ENCODE measurements at places on chromosomes 12 and 14.
A peak's percentile ranks its signal among the peaks of the same experiment; 100 is the strongest.

GRCh38 chr12:81078469-81079196 is 754 bp downstream of the ACSS3 start:
- DNase-seq, result no peak

GRCh38 chr14:34944744-34945143 is 38.0 kb upstream of the SRP54 start:
- DNase-seq, result no peak

DNA sequence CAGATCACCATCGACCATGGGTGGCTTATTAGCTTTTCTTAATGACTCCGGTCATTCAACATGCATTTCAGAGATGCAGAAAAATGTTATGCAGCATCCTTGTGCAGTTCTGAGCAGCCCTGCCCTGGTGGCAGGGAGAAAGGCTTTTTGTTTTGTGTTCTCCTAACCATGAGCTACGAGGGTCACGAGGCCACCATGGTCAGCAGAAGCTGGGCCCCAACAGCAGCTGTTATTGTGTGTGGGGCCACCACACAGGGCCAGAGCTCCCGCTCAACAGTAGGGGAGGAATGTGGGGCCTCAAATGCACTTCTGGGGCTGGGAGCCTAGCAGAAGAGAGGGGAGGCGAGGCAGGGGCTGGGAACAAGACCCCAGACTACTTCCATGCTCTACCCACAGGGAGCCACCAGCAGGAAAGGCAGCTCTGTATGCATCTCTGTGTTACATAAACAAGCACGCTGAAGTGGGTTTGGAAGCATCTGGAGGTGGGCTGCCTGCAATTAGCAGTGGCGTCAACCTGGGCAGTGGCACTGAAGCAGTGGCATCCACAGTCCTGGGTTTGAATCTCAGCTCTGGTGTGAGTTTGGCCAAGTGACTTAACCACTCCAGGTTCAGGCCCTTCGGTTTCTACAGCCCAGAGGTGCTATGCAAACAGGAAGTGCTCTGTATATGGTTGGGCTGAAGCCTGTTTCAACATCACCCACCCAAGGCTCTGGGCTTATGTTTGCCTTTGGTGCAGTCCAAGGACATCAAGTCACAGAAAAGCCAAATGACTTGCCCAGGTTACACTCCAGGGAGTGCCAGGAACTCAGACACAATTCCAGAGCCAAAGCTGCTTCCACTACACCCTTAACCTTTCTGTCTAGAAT is 16.3 kb downstream of the GLTP start:
- DNase-seq, result no peak

- DNase-seq, result no peak
Measured at GRCh38 chr12:123712780-123713319, 697 bp downstream of the ATP6V0A2 start.

GRCh38 chr12:72295101-72295500 is 22.9 kb downstream of the TRHDE start:
- DNase-seq, result no peak

DNA sequence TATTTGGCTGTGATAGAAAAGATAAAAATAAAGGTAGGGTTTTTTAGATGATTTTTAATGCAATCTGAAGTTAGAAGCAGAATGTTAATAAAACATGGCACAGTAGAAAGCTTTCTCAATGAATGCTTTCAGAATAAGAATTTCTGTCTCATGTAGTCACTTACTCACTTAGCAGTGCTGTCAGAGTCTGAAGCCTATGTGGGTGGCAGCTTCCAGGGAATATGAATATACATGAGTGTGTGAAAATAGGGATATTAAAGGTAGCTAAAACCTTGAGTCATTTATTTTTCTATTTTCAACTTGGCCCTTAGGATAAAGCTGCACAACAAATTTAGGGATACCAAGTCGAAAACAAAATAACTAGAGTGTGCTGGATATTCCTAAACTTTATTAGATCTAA is 427.9 kb downstream of the AEBP2 start:
- no peak for DNase-seq

DNA sequence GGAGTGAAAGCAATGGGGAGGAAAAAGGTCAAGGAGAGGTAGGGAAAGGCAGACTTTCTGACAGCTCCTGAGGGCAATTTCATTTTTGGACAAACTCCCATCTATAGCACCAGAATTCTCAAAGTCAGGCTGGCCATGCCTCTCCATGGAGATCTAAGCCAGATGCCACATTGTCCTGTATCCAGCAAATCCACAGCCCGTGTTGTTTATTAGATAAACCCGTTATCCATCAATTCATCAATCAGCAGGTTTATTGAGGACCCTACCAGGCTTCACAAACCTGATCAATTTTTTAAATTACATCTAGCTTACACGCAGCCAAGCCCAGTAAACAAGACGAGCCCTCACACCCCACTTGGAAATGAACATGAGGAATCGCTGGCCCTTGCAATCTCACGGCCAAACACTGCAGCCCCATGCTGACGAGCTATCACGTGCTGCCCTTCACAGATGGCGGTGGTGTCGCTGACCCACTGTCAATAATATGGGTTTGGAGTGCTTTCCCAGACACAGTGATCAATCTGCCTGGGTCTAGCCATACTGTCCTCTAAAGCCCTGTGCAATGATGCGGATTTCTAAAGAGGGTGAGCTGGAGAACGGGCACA is 332.9 kb downstream of the DPF3 start:
- DNase-seq, result no peak

- peak; percentile 10 for DNase-seq
Measured at GRCh38 chr14:90061685-90062126, at the start of gene KCNK13. TSS of gene KCNK13 (plus strand) at chr14:90061994. CDS start at chr14:90062206, 212 bp downstream.

DNA sequence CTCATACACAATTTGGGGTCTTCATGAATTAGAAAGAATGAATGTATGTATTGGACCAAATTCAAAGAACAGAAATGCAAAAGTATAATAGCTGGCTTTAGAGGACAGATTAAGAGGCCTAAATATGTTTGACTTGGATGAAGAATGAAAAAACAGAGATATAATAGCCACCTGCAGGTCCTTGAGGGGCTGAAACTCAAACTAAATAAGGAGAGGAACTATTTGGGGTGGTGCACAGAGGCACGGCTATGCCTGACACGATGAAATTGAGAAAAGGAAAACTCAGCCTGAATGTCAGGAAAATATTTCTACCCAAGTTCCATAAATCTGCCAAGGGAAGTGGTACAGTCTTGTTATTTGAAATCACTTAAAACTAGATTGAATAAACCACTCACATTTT is 222.9 kb upstream of the DDHD1 start:
- no peak for DNase-seq

GRCh38 chr14:105147671-105148603 is 20.6 kb downstream of the JAG2 start:
- DNase-seq, result no peak

DNA sequence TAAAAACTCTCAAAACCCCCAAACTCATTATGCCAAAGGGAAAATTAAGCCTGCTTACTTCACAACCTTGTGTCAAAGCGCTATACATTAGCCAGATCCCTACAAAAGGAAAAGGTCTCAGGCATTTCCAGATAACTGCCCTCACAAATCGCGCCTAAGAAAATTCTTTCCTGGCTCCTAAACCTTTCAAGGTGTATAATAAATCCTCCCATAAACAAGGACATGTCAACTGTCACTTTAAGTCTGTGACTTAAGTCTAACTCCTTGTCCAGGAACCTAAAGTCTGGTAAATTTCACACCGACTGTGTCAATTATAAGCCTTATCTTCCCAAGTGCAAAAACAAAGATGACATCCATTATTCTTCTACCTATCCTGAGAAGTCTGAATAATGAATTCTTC is 4.3 kb upstream of the ETFBKMT start:
- no peak for DNase-seq

- DNase-seq, result no peak
Measured at GRCh38 chr14:63006531-63006930, 38.7 kb downstream of the KCNH5 start.

DNA sequence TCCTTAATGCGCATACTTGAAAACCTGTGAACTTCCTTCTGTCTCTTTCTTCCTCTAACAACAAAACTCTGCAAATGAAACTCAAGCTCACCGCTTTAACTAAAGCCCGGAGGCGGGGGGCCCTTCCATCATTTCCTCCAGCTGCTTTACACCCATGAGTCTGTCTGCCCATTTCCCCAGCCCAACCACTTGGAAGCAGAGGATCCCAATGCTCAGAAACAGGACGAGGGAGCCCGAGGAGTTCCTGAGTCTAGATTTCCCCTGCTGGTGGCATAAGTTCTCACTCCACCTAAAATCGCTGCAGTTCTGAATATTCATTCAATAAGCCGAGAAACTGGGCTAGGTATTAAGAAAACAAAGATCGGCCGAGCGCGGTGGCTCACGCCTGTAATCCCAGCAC is 30.8 kb downstream of the GPR19 start:
- no peak for DNase-seq

- DNase-seq, result no peak
Measured at GRCh38 chr14:24659916-24660570, 26.1 kb upstream of the GZMB start.

- DNase-seq, result no peak
Measured at GRCh38 chr14:90676912-90677311, 139.3 kb downstream of the TTC7B start.

DNA sequence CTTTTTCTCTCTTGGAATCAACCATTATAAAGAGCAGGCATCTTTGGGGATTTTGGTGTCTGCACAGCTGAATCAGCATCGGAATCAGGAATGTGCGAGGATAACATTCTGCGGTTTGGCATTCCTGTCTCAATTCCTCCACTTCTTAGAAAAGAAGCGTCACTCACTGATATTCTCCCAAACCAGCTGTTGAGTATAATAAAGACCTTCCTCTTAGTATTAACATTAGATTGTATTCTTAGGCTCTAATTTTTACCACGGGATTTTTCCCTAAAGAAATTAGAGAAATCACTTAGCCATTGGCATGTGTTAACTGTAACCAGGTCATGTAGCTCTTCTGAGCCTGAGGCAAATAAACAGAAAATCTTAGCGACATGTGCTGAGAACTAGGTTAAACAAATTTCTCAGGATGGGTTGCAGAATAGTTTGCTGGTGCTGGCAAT is 128.7 kb downstream of the TMX1 start:
- no peak for DNase-seq

GRCh38 chr12:25788707-25789442 is 169.6 kb upstream of the RASSF8 start:
- no peak for DNase-seq

DNA sequence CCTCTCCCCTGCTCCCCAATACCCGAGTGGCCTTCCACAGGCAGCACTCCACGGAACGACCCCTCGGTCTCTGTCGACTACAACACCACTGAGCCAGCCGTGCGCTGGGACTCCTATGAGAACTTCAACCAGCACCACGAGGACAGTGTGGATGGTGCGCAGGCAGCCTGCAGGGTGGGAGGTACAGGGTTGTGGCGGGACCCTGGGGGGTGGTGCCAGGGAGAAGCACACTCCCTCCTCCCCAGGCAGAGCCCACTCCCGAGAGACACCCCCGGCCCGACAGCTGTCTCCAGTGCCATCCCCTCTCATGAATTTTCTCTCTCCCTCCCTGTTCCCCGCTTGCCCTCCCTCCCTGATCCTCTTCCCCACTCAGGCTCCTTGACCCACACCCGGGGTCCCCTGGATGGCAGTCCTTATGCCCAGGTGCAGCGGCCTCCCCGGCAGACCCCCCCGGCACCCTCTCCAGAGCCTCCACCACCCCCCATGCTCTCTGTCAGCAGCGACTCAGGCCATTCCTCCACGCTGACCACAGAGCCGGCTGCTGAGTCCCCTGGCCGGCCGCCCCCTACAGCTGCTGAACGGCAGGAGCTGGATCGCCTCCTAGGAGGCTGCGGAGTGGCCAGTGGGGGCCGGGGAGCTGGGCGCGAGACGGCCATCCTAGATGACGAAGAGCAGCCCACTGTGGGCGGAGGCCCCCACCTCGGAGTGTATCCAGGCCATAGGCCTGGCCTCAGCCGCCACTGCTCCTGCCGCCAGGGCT is 9.0 kb downstream of the TNS2 start:
- no peak for DNase-seq

DNA sequence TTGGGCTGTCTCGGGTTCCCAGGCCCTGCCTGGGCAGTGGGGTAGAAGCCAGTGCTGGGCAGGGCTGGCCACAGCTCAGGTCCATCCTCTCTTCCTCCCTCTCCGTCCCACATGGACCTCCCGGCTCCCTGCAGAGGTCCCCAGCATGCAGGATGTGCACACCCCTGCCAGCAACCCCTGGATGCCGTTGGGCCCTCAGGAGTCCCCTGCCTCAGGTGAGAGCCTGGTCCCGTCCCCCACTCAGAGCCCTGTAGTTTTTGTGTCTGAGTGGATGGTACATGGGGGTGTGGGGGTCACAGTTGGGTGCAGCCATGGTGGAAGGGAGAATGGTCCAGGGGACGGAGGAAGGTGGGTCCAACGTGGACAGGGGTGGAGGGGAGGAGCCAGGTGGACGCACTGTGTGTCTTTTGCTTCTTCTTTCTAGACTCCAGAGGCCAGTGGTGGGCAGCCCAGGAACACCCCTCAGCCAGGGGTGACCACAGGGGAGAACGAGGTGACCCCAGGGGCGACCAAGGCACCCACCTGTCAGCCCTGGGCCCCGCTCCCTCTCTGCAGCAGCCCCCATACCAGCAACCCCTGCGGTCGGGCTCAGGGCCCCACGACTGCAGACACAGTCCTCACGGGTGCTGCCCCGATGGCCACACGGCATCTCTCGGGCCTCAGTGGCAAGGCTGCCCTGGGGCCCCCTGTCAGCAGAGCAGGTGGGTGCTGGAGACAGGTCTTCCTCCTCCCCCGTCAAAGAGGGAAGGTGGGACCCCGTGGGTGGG is 21.7 kb downstream of the PAPLN start:
- DNase-seq, result no peak

- DNase-seq, result no peak
Measured at GRCh38 chr14:80346395-80346794, 135.1 kb upstream of the DIO2 start.

DNA sequence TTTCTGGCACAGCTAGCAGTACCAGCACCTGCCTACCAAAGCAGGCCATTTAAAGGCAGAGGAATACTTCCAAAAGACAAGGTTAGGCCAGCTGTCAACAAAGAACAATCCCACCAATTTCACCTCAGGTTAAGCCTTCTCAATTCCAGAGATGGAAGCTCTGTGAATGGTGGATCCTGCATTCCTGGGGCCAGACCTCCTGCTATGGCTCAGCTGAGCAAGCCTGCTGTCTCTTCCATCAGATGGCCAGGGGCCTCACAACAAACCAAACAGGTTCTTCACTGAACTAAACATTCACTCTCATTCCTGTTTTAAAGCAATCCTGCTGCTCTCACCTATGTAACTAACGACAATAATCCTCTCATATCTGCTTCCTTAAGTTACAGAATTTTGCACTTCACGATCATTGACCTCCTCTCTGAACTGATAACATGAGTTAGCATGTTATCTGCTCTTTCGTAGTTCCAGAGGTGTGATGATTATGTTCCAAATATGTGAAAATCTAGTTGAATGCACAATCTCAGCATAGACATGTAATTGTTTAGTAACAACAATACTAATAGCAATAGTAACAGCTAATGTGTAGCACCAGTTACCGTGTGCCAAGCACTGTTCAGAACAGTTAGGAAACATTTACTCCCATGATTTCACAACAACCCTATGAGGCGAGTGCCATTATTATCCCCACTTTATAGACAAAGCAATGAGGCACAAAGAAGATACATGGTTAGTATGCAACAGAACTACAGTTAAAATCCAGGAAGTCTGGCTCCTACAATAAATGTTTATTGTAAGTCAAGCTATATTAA is 73.2 kb downstream of the SLC2A13 start:
- DNase-seq, result no peak

GRCh38 chr14:35959835-35960234 is 133.7 kb downstream of the BRMS1L start:
- DNase-seq, result no peak

Data from stimulated activated naive CD8-positive, alpha-beta T cell treated with anti-CD3 and anti-CD28 coated beads, Interleukin-15, Interleukin-2, amounts not matched to agents 100 U/mL and 50 U/mL, for 24 hours (primary cell).